Body of pancreas (tissue), 4 donors: ENCODE measurements at places on chromosomes 7 and 10. TPM values are rescaled to one million over a fixed set of nuclear protein-coding genes. Genes with fewer than 3 reads are reported as not detected.

The CELF2 gene
- total RNA-seq, result 11.2 TPM

The TMEM229A gene
- not detected for total RNA-seq

The SDK1 gene
- total RNA-seq, result 32.4 TPM

The LARP4B gene
- 41.0 TPM for total RNA-seq

The PKD2L1 gene
- total RNA-seq, result not detected

DNA sequence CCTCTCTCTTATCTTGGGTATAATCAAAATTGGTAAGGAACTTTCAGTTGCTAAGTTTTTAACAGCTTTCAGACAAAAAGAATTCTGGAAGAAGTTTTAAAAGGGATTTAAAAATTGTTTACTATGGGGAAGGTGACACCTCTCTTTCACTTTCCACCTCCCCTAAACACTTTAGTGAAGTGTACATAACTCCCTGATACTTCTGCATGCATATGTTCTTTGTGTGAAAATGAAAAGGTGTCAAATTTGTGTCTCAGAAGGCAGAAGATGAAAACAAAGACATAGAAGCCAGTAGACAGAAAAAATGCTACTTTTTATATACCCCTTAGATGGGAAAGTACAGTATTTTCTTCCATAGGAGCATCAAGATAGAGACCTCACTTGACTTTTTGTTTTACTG is 117.8 kb downstream of the TMEM26 start:
- no peak for DNase-seq
- H3K4me1 ChIP-seq, result no peaks in the 10 kb centered on the region
- H3K4me3 ChIP-seq, result no peak overlapping the region
- no peaks in the 10 kb centered on the region for H3K27me3 ChIP-seq

DNA sequence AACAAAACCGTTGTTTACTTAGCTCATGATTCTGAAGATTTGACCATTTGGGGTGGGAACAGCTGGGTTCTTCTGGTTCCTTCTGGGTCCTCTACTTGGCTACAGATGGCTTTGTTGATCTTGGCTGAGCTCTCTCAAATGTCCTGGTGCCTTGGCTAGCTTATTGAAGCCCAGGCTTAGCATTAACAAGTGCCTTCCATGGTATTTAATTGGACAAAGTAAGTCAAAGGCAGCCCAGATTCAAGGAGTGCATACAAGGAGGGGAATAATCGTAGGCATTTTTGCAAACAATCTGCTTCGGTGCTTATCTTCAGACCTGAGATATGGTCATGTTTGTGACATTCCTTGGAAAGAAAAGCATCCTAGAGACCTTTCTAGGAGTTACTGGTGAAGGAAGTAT is 81.4 kb downstream of the ADCYAP1R1 start:
- no peak overlapping the region for H3K4me3 ChIP-seq
- H3K27me3 ChIP-seq, result no peaks in the 10 kb centered on the region
- no peak for DNase-seq
- H3K4me1 ChIP-seq, result no peaks in the 10 kb centered on the region

DNA sequence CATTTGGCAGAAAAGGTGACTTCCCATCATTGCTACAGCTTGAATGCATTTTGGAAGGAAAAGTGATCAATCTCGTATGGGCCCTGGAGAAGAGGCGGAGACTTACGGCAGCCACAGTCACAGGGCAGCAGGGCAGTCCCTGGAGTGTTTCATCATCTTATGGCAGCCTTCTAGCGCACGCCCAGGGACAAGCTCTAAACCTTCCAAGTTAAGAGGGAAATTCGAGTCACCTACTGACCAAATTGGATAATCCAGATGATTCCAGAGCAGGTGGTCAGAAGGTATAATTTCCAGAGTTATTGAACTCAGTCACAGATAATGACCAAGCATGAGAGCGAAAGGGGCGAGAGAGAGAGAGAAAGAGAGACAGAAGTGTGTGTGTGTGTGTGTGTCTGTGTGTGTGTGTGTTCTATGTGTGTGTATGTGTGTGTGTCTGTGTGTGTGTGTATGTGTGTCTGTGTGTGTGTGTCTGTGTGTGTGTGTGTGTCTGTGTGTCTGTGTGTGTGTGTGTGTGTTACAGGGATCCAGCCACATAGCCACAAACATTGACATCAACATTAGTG is 123.7 kb upstream of the ADAM12 start:
- H3K4me3 ChIP-seq, result no peak overlapping the region
- H3K27ac ChIP-seq, result no peak overlapping the region
- no peak for DNase-seq
- no peaks in the 10 kb centered on the region for H3K27me3 ChIP-seq
- no peaks in the 10 kb centered on the region for H3K4me1 ChIP-seq

DNA sequence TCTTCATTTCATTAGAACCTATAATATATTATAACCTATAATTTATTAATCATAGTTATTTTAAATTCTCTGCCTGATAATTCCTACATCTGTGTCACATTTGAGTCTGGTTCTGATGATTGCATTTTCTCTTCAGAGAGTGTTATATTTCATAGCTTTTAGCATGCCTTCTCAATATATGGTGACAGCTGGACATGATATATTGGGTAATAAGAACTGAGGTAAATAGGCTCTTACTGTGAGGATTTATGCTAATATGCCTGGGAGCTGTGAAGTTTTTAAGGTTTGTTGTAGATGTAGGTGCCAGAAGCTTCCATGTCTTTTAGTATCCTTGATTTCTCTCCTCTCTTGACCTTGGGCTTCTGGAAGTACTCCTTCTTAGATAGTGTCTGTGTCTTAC is 325.9 kb upstream of the SEMA3D start:
- H3K4me3 ChIP-seq, result no peak overlapping the region
- H3K36me3 ChIP-seq, result no peaks in the 10 kb centered on the region
- DNase-seq, result no peak

GRCh38 chr7:137283153-137283552 is 60.4 kb downstream of the PTN start:
- H3K27ac ChIP-seq, result no peak overlapping the region
- H3K4me3 ChIP-seq, result no peak overlapping the region
- H3K36me3 ChIP-seq, result no peaks in the 10 kb centered on the region
- DNase-seq, result no peak
- no peaks in the 10 kb centered on the region for H3K4me1 ChIP-seq

DNA sequence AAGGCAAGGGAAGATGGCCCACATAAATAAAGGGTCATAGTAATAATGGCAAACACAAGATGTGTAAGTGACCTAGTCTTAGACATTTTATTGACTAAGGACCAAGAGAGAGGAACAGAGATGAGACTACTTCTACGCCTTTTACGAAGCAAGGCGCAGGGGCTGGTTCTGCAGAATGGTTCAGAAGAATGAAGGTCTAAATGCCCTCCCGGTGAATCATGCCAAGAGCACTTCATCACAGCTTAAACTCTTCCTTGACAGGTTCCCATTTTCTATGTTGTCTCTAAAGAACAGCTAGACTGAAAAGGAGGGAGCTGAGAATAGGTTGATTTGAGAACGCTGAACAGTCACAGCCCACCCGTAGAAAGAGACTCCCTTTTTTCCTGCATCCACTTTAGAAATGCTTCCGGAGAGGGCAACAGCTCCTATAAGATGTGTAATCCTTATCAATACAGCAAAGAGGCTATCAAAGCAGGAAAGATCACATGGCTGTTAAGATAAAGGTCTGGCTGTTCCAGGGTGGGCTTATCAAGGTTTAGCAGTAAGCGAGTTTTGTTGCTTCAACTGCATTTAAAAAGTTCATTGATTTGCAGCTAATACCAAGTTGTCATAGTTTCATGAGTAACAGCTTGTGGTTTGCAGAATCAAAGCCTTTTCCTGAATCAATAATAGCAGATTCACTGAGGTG is 93.4 kb upstream of the AUTS2 start:
- no peaks in the 10 kb centered on the region for H3K4me1 ChIP-seq
- no peak overlapping the region for H3K27ac ChIP-seq
- DNase-seq, result no peak
- H3K27me3 ChIP-seq, result no peaks in the 10 kb centered on the region

DNA sequence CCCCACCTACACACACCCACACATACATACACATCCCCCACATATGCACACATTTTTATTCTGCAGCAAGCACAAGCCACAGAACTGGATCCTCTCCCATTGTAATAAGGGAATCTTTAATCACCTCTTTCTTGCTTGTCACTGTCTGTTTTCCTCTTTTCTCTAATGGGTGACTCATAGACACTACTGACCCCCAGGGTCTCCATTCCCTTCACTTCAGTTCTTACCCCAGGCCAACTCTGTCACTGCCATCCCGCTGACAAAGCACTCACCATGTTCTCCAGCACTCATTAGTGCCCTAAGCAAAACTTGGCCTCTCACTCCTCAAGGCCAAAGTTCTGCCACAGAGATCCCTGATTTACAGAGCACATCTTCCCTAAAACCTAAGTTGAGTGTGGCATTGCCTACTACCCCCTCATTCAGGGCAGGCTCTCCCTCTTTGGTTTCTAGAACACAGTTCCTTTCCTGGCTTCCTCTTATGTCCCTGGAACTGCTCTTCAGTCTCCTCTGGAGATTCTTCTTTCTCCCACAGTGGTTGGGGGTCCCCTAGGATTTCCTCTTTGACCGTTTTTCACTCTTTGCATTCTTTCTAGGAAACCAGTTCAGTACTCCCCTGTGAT is 39.6 kb upstream of the INHBA start:
- H3K27ac ChIP-seq, result no peak overlapping the region
- no peak overlapping the region for H3K4me3 ChIP-seq
- H3K27me3 ChIP-seq, result no peaks in the 10 kb centered on the region
- DNase-seq, result no peak
- H3K4me1 ChIP-seq, result no peaks in the 10 kb centered on the region

- no peak for DNase-seq
- H3K4me3 ChIP-seq, result no peak overlapping the region
- no peaks in the 10 kb centered on the region for H3K27me3 ChIP-seq
- no peak overlapping the region for H3K27ac ChIP-seq
Measured at GRCh38 chr10:46559231-46559671, 2.8 kb upstream of the GPRIN2 start.

DNA sequence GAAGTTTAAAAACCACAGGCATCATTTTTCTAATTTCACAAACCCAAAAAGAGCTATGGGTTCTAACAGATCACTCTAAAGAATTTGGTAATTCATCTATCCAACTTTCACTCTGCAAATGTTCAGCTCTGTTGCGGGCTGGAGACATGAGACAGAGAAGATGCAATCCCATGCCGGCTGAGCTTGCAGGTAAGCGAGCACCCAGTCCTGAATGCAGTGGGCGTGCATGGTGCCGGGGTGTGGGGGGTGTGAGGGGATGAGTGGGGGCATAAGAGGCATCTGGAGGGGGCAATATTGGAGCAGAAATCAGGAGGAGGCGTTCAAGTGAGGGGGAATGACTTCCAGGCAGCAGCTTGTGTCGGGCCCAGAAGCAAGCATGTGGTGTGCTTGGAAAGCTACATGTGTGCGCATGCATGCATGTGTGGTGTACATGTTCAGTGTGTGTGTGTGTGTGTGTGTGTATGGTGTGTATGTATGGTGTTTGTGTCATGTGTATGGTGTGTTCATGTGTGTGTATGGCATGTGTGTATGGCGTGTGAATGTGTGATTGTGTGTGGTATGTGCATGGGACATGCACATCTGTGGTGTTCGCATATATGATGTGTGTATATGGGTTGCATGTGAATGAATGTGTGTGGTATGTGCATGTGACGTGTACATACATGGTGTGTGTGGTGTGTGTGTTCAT is 172.9 kb downstream of the PRKCQ start:
- H3K36me3 ChIP-seq, result no peaks in the 10 kb centered on the region
- no peak overlapping the region for H3K4me3 ChIP-seq
- no peak for DNase-seq
- no peaks in the 10 kb centered on the region for H3K27me3 ChIP-seq
- peaks cover 5% of the 10 kb centered on the region for H3K4me1 ChIP-seq
